ENCODE measurements at places on chromosomes 2 and 18.

DNA sequence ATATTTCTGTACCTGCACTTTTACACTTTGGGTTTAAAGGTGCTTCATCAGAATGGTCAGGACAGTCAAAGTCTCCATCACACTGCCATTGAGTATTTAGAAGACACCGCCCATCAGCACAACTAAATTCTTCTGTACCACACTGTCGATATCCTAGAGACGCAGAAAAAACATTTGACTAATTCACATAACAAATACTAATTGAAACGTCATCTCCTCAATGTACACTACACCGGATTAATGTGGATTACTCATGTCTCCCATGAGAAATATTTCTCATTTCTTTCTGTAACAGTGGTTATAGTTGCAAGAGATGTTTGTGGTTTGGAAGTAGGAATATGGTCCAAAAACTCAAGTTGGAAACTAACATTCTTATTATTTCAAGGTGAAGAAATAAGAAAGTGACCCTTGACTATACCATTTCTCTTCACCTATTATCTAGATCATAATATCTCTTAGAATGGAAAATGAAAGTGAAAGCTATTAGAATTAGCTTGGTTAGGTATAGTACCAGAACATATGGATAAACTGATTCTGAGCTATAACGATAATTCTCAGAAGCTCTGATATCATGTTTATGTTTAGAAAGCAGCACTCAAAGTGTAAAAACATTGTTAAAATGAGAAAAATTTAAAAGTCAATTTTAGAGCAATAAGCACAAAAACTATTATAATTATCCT is 1627.7 kb downstream of the LRP1B start:
- no peak for DNase-seq

- no peak for DNase-seq
These were observed 73.7 kb downstream of the CABLES1 start for GRCh38 chr18:23209031-23209430.

GRCh38 chr2:21330786-21331391 is 207.1 kb downstream of the TDRD15 start:
- DNase-seq: peak; percentile 37

GRCh38 chr2:176157499-176158185 is 535 bp downstream of the HOXD3 start:
- peak; percentile 77 for DNase-seq

GRCh38 chr2:46290078-46290477 is 7.1 kb upstream of the EPAS1 start:
- DNase-seq: no peak

DNA sequence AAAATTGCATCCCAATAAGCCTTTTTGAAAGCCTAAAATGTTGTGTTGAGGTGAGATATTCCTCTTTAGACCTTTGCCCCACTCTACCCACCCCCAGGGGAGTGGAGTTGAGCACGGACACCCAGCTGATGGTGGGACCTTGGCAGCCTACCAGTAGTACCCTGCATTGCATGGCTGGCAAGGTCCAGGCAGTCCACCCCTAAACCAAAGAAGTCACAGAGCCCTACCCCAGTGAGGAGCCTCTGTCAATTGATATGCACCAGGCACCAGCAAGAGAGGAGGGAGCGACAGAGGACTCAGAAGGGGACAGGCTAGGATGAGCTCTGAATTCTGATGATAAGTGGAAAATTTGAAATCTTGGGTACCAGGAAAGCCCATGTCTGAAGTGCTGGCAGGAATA is 38.6 kb downstream of the MARCO start:
- no peak for DNase-seq

DNA sequence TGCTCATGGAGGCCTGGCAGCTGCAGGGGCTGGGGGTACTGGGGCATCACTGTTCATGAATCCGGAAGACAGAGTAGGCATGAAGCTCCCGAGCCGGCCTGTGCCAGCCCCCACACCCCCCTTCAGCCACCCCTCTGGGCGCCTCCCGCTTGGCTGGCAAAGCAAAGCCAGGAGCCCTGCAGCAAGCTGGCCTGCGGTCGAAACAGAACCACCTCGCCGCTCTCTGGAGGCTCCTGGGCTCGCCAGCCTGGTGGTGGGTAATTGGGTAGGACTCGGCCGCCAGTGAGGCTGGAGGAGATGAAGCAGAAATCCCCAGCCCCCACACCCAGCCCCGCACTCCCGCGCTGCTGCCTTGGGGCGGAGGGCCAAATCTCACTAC is 70.9 kb upstream of the GPC1 start:
- DNase-seq: no peak

GRCh38 chr2:237995036-237995435 is 28.2 kb downstream of the UBE2F start:
- DNase-seq: peak; percentile 10

GRCh38 chr2:425947-426346 is 138.1 kb upstream of the ALKAL2 start:
- DNase-seq: no peak

- no peak for DNase-seq
These were observed 39.8 kb downstream of the HRH4 start for GRCh38 chr18:24500217-24500616.

GRCh38 chr18:2920546-2921343 is 73.9 kb downstream of the EMILIN2 start:
- DNase-seq: no peak

GRCh38 chr2:39325966-39326365 is 82.2 kb upstream of the CDKL4 start:
- DNase-seq: no peak

- DNase-seq: no peak
These were observed 184.8 kb upstream of the STON1 start for GRCh38 chr2:48345176-48345575.

- DNase-seq: no peak
These were observed 40.1 kb downstream of the CDC42EP3 start for GRCh38 chr2:37631292-37631691.

DNA sequence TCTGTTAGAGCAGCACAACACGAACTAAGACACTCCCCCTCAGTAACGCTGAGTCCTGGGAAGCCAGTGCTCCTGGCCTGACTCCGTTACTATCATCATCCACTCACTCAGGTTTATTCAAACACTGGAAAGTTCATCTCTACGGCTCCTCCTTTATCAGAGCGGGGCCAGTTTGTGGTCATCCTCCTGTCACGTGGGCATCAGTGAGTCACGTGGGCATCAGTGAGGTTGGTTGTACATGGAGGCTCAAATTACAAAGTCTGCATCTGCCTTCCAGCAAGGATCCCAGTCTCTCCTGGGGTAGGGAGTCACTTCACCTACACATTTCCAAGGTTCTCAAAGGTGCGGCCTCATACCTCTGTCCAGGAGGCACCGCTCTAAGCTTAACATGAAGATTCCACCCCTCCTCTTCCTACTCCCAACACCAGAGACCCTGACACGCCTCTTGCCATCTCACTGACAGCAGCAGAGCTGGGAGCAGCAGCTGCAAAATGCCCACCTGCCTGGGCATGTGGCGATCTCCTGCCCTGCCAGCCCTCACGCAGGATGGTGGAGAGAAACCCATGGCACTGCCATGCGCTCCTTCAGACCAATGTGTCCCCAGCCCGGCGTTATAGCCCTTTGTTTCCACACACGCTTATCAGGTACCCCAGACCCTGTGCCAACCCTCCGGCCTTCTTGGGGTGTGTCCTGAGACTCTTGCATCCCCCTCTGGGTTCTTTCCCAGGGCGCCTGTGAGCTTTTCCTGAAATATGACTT is 99.2 kb upstream of the PTPRM start:
- no peak for DNase-seq

DNA sequence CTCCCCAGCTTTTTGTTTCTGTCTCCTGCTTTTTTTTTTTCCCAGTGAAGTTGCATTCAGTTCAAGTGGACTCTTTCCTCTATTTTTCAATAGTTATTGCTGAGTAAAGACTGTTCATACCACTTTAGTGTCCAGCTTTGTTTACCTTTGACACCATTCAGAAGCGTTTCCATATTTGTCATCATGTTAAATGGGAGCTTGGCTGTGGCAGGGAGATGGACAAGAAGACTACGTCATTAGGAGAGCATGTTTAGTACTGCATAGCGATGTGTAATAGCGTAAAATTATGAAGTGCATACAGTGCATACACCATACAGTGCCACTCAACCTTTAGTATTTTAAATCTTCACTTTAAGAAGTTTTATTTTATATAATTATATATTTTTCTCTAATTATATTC is 655.9 kb downstream of the DCC start:
- DNase-seq: no peak

DNA sequence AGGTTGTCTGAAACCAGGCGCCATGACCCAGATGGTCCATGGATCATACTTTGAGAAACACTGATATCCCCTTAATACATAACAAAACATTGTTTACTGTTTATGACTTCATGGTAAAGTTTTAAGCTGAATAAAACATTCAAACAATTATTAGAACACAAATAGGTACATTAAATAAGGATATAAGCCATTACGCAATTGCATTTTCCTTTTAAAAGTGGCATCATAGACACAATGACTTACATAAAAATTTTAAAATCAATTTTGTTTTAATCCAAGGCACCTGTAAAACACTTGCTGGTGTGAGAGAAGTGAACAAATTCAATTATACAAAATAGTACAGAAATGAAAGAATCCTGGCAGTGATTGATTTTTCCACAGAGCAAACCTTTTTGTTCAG is 10.2 kb upstream of the CPLX4 start:
- DNase-seq: no peak

GRCh38 chr2:191038241-191038725 is 24.3 kb upstream of the STAT1 start:
- no peak for DNase-seq

- DNase-seq: no peak
These were observed 76.9 kb downstream of the USP40 start for GRCh38 chr2:233489666-233490065.

- peak; percentile 20 for DNase-seq
These were observed 456.1 kb downstream of the LPIN1 start for GRCh38 chr2:12202313-12203075.

GRCh38 chr2:149562324-149562723 is 25.3 kb downstream of the MMADHC start:
- DNase-seq: no peak

DNA sequence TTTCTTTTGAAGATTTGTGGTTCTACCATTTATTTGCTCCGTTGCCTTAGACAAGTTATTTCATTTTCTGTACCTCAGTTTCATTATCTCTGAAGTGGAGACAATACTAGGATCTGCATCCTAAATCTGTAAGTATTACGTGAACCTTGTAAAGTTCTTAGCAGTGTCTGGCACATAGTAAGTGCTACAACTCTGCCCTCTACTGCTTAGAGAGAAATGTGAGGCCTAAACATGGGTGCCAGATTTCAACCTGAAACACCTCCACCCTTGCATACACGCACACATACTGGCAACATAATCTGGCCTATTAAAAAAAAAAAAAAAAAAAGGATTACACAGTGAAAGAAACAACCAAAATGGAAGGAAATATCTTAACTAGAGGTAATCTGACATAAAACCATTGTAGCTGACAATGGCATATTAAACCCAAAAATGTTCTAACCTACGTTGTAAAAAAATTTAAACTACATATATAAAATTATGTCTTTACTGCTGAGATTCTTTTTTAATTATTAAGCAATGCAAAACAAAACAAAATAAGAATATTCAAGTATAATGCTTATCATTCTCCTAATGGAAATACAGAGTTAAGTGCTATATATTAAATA is 132.6 kb downstream of the MAP2 start:
- peak; percentile 26 for DNase-seq

- peak; percentile 8 for DNase-seq
These were observed 171.4 kb upstream of the EPAS1 start for GRCh38 chr2:46125798-46126197.

DNA sequence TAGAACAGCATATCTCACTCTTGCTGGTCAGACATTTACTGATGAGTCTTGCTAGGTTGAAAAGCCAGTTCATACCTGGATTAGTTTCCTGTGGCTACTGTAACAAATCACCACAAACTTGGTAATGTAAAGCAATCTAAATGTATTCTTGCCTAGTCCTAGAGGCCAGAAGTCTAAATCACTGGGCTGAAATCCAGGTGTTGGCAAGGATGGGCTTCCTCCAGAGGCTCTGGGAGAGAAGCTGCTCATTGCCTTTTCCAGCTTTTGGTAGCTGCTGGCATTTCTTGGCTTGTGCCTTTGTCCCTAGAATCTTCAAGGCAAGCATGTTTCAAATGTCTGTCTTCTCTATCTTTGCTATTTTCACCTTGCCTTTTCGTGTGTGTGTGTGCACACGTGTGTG is 62.3 kb upstream of the MAP4K3 start:
- DNase-seq: no peak

DNA sequence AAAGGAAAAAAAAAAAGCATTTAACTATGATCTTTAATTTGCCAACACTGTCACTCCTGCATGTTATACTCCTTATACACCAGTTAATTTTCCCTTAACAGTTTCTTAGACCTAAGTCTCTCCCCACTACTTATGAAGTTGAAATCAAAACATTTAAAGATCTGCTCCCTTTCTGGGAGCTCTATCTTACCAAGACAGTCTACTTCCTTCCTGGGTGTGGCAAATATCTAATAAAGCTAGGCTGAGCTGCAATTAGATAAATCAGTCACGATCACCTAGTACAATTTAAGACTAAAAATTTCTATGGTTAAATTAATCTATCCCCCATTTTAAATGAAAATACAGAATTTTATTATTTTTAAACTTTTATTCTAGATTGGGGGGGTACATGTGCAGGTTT is 33.4 kb downstream of the PUM2 start:
- DNase-seq: no peak

- DNase-seq: no peak
These were observed 11.0 kb upstream of the CNGA3 start for GRCh38 chr2:98335271-98335670.
